ENCODE measurements at places on chromosomes 13 and 19.
A peak's percentile ranks its signal among the peaks of the same experiment; 100 is the strongest.

DNA sequence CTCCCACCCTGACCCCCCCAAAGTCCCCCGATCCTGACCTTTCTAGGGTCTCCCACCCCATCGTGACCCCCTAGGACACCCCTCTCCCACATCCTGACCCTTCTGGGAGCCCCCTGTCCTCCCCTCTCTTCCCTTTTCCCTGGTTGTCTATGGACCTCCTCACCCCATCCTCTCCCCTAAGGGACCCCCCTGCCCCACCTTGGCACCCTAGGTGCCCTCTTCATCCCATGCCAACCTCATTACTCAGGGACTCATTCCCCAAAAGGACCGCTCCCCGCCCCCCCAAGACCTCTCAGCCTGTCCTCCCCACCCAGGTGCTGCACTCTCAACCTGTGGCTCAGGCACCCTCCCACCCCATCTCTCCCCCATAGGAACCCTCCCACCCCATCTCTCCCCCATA, 2.1 kb downstream of the MAP2K2 start:
- no peak for DNase-seq

DNA sequence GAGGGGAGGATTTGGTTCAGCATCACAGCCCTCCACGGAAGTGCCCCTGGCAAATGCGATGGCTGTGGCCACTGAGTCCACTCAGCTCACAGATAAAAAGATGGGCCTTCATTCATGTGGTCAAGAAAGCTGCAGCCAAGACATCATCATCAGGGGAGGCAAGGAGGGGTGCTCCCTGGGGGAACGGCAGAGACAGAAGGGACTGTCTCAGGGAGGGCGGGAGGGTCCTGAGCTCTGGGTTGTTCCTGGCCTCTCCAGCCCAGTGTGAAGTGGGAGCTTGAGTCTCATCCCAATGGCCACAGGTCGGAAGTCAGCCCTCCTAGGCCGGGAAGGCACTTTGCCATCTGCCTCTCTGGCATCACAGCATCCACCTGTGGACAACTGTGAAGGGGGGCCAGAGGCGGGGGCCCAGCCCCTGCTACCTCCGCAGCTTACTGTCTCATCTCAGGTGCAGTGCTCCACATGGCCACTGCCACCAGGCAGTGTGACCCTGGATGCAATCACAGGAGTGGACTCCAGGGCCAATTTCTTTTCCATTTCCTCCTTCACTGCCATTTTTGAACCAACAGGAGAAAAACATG, 137.8 kb upstream of the SOX1 start:
- DNase-seq = no peak

GRCh38 chr19:47512948-47513319, 1.9 kb downstream of the NAPA start:
- DNase-seq = no peak

- DNase-seq = no peak
Observed at GRCh38 chr13:84739021-84739420, 856.7 kb upstream of the SLITRK1 start.

- DNase-seq = no peak
Observed at GRCh38 chr13:48220592-48220980, 12.4 kb upstream of the ITM2B start.

GRCh38 chr19:14375582-14376291, 5.5 kb upstream of the ADGRE5 start:
- DNase-seq = no peak

DNA sequence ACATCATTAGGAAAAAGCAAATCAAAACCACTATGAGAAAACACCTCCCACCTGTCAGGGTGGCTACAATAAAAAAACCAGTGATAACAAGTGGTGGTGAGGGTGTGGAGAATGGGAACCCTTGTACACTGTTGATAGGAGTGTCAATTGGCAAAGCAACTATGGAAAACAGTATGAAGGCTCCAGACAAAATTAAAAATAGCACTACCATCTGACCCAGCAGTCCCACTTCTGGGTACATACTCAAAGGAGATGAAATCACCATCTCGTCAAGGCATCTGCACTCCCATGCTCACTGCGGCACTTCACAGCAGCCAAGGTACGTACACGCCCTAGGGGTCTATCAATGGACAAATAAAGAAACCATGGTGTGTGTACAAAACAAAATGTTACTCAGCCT, 715.1 kb downstream of the UQCRFS1 start:
- DNase-seq = no peak

DNA sequence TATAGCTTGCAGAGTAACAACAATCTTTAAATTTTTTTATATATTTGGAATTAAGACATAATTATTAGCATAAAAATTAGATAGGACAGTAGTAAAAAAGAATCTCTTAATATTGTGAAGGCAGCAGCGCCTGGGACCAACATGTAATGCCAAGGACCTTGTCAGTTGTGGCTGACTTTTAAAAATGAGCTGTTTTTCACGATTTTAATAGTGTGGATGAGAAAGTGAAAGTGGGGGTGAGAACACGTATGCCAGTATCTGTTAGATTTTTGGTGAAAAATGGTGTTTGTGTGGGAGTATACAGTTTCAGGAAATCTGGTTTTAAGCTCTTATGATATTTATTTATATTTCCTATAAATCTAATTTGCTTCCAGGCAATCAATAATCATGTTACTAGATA, 125.2 kb downstream of the LMO7 start:
- peak; percentile 18 for DNase-seq

DNA sequence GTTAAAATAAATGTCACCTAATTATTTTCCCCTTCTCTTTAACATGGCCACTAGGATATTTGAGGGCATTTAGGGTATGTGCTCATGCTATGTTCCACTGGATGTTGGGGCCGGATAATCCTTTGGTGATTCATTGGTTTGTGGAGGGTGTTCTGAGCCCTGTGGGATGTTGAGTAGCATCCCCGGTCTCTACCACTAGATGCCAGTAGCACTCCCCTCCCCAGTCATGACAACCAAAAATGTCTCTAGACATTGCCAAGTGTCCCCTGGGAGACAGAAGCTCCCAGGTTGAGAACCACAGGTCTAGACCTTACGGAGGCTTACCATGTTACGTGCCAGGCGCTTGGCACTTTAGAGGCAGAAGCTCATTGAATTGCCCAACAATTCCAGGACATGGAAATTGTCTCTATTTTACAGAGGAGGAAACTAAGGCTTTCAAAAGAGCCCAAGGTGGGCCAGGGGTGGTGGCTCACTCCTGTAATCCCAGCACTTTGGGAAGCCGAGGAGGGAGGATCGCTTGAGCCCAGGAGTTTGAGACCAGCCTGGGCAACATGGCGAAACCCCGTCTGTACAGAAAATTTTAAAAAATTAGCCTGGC, 14.1 kb downstream of the SHANK1 start:
- DNase-seq = peak; percentile 87

DNA sequence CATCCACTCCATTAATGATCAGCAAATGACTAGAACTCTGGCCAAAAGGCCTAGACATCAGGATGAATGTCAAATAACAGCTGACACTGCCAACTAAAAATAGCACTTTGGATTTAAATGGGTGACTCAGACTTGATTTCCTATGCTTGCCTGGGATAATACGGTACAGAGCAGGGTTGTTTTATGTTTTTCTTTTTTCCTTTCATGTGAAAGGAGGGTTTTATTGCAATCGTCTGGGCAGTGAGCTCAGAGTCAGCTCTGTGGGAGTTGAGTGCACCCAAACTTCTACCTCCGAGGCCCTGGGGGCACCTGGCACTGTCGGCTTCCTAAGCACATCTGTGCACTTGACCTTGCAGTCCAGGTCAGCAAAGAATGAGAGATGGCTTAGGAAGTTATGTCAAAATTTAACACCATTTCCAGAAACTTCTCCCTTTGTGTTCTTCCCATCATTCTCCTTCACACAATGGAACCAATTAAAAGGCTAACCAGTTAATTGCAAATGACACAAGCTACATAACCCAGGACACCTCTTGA, 134.1 kb downstream of the LACC1 start:
- no peak for DNase-seq

- no peak for DNase-seq
Observed at GRCh38 chr13:73215823-73216222, 157.0 kb downstream of the KLF5 start.

- peak; percentile 90 for DNase-seq
Observed at GRCh38 chr19:45406226-45407090, at the start of gene POLR1G. Gene POLR1G, plus strand, starts transcription at chr19:45406644. Its CDS starts 53 bp downstream, at chr19:45406697.

GRCh38 chr19:8392017-8392591, 1.9 kb downstream of the RAB11B start:
- no peak for DNase-seq

DNA sequence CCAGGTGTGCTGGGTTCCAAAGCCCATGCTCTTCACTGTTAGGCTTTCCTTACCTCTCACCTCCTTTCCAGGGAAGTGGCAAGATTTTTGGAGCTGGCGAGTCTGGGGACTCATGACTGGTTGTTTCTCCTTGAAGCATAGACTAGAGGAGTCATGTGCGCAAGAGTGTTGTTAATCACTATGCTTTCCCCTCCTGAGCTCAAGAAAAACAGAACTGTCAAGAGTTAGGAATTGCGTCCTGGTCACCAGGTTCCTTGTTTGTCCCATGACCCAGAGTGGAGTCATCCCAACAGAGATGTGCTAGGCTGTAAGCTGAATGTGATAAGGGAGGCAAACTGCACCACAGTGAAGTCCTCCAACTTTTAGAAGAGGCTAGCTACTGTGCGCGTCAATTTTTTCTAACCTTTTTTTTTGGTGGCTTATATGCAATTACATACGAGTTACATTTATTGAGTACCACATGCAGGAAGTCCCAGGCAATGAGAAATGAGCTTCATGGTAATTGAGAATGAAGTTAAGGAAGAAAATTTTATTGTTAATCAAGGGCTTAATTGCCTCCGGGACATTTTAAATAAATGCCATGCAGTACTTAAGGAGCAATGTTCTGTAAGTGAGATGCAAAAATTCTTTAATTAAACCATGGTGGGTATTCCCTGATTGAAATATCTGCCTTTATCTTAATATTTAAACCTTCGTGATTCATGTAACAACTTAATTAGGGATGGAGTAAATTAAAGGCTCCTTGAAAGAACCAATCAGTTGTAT, 233.9 kb downstream of the ZIC5 start:
- DNase-seq = no peak

GRCh38 chr13:39682788-39683187, 27.3 kb downstream of the COG6 start:
- DNase-seq = peak; percentile 18

- no peak for DNase-seq
Observed at GRCh38 chr19:778910-779653, 18.2 kb upstream of the PTBP1 start.

- DNase-seq = no peak
Observed at GRCh38 chr13:108728370-108728769, 99.0 kb downstream of the MYO16 start.

DNA sequence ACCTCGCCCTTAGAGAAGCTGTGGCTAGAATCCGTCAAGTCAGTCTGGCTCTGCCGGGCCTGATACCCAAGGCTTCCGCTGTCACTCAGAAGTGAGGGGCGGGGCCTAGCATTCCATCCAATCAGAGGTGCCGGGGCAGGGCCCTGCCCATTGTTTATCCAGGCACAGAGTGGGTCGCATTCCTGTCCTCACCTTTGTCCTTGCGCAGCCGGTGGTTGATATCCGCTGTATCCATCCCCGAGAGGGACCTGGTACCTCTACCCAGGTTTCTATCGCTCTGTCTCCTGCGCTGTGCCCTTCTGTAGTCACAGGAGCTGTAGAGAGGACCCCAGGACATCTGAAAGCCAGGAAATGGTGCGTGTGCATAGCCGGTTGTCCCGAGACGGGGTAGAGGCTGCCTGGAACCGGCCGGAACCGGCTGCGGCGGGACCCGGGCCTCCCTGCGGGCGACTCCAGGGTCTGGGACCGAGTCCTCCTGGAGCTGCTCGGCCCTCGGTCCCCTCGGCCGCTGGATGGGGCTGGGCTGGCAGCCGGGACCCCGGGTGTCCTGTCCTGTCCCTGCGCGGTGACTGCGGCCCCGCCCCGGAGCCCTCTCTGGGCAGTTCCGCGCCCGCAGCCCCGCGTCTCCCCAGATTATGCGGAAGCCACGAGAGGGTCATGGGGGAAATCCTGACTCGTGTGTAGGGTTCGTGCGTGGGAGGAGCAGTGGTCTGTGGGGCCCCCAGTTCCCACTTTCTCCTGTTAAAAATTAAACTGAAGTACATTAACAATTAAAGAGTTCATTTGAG, at the start of gene ZNF763:
TSS of gene ZNF763 (plus strand) at position 183 of the 788 bp plus-strand sequence. CDS start at position 352, 169 bp downstream.
- DNase-seq = peak; percentile 91

GRCh38 chr13:96984051-96984508, 10.2 kb downstream of the OXGR1 start:
- DNase-seq = peak; percentile 77

GRCh38 chr13:67278235-67278634, 48.1 kb upstream of the PCDH9 start:
- no peak for DNase-seq

- no peak for DNase-seq
Observed at GRCh38 chr13:71912524-71912923, 45.5 kb upstream of the DACH1 start.

DNA sequence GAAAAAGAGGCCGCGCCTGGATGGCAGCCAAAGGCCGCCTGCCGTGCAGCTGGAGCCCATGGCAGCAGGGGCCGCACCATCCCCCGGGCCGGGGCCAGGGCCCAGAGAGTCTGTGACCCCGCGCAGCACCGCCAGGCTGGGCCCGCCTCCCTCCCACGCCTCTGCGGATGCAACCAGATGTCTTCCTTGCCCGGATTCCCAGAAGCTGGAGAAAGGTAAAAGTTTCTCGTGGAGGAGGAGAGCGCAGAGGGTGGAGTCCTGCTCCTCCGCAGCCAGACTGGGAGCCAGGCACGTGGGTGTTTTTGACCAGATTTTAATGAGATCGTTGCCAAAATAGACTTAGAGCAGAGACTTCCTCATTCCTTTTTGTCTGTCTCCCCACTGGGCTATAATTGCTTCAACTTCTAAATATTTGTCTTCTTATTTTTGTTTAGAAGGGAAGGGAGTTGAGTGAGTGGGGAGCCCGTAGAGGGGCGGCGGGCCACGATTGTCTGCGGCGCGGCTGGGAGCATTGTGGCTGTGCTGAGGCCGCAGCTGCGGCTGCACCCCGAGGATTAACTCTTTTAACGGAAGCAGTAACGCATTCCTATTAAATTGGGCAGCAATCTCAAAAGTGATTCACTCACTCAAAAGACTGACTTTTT, 22.8 kb upstream of the NDUFS7 start:
- DNase-seq = no peak

- no peak for DNase-seq
Observed at GRCh38 chr13:59000770-59001169, 1163.0 kb downstream of the DIAPH3 start.

DNA sequence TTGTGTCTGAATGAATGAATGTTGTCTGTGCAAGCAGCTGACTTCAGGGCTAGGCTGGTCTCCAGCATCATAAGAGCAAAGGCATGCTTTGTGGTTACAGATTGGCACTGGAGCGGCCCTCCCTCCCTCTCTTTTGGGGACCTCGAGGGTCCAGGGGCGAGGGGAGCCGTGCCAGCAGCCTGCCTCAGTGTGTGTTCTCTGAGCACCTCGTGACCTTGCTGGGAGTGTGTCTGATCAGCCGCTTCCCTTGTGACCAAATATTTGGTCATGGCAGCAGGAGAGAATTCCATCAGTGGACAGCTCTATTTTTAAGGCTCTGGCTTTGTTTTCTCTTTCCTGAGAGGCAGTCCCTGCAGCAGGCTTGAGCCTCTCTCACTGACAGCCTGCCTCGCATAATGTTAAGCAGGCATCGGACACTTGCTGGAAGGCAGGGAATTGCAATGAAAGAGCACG, 329.7 kb downstream of the UQCRFS1 start:
- no peak for DNase-seq

GRCh38 chr13:59793107-59793506, 370.6 kb downstream of the DIAPH3 start:
- no peak for DNase-seq

GRCh38 chr19:55132453-55133129, 15.2 kb upstream of the PPP1R12C start:
- DNase-seq = no peak
